ENCODE measurements at places on chromosomes 3 and 15.

- DNase-seq, result no peak
Observed at GRCh38 chr3:65785065-65785645, 253.6 kb downstream of the MAGI1 start.

DNA sequence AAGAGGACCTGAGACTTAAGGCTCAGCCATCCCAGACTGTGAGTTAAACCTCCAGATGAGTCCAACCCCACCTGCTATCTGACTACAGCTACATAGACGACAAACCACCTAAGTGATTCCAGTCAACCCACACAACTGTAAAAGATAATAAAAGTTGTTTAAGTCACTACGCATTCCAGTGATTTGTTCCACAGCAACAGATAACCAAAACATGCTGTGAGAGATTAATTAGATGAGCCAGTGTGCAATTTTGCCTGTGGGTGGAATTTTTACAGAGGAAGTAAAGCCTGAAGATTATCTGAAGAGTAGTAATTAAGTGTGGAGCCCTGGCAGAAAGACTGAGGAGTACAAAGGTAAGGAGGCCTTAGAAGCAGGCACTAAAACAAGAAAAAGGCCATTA is 5.4 kb downstream of the BTBD1 start:
- no peak for DNase-seq

- DNase-seq, result no peak
Observed at GRCh38 chr3:194321693-194322640, 29.2 kb downstream of the CPN2 start.

DNA sequence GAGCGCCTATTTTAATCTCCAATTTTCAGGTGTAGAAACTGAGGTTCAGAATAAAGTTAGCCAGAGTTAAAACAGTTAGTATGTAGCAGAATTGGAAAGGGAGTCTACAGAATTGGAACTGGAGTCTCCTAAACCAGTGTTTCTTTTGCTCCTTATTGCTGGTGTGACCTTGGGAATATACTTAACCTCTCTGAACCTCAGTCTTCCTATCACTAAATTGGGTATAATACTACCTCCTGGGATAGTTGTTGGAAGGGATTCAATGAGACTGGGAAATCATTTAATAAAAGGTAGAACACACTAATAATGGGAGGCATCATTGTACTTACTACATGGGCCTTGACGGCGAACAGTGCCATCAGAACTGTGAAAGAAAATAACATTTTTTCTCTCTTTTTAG is 55.1 kb downstream of the LPP start:
- no peak for DNase-seq

DNA sequence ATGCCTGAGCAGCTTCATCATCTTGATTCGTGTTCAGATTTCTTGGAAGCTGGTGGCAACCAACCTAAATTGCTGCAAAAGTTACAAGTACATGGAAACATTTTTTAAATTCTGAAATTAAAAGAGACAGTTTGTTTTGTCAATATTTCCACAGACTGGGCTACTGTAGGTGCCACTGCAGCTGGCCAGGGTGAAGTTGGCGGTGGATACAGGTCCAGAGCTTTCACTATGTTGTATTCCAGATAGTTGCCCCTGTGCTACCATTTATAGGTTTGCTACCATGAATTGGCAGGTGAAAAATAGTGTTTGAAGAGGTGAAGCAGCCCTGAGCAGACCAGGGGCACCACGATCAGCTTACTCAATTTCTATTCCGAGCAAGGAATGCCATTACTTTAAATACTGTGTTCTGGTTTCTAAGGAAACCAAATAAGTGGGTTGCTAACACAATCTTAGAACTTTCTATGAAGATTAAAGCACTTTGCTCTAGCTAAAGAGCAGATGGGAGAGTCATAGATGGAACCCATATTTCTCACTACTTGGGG is 21.2 kb upstream of the SHC4 start:
- no peak for DNase-seq

DNA sequence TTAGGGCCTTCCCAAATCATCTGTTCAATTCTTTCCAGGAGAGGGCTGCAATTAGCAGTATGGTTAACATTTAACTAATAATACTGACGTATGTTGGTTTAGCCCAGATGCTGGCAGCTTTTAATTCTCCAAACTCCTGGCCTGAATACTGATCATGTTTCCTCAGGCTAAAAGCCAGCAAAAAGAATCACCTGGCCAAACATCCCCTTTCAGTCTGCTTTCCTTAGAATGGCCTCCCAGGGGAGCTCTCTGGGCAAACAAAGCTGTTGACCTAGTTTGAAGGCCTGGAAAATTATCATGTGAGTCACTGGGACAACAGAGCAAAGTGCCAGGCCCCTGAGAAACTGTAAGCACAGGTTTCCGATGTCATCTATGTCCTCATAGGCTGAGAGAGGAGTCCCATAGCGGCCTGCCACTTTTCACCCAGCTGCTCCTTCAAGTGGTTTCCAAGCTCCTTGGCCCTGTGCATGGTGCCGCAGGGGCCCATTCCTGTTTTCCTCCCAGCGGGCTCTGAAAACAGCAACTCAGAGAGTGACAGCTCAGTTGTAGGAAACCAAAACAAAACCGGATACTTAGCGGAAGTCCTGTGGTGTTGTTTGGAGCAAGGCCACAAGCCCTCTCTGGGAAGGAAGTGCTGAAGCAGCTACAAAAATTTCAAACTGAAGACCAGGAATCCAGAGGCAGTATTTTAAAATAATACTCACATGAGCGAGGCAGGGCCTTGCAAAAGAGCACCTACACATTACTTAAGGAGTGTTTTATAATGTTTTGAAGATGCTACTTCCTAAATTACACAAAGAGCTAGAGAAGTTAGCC is 36.5 kb upstream of the RAB11A start:
- DNase-seq, result peak; percentile 86

GRCh38 chr15:56047354-56047753 is 53.9 kb upstream of the NEDD4 start:
- DNase-seq, result no peak

DNA sequence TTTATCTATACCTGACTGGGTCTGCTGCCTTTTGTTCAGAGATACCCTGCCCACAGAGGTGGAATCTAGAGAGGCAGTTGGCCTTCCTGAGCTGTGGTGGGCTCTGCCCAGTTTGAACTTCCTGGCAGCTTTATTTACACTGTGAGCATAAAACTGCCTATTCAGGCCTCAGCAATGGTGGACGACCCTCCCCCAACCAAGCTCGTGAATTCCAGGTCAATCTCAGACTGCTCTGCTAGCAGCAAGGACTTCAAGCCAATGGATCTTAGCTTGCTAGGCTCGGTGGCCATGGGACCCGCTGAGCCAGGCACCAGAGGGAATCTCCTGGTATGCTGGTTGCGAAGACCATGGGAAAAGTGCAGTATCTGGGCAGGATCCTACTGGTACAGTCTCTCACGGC is 270.2 kb downstream of the CADM2 start:
- DNase-seq, result no peak

DNA sequence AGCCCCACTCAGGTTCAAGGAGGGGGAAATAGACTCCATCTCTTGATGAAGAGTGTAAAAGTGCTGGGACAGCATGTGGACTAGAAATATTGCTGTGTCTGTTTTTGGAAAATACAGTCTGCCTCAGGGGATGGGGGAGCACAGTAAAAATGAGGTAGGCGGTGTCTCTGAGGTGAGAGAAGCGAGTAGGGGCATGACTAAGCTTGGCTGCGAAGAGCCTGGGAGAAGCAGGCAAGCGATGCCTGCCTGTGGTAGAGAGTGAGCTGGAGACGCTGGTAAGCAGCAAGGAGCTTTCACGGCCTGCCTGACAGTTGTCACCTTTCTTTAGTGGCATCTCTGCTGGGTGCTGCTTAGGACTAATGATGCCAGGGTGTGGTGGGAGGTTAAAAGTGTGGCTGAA is 49.0 kb upstream of the DCLK3 start:
- no peak for DNase-seq

- DNase-seq, result no peak
Observed at GRCh38 chr3:39410893-39411292, 4.4 kb downstream of the RPSA start.

DNA sequence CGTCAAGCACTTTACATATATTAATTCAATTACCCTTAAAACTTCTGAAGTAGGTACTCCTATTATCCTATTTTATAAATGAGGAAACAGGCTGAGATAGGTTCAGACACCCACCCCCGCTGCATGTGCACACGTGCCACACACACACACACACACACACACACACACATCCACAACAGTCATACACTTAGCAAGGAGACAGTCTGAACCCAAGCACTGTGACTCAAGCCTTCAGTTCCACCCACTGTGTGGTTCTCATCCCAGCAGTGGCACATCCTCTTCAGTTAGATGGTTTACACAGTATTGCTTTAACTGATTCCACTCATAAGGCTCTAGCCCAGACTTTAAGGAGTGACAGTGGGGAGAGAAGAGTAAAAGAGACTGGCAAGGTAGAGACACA is 91.1 kb upstream of the FGF7 start:
- DNase-seq, result no peak

DNA sequence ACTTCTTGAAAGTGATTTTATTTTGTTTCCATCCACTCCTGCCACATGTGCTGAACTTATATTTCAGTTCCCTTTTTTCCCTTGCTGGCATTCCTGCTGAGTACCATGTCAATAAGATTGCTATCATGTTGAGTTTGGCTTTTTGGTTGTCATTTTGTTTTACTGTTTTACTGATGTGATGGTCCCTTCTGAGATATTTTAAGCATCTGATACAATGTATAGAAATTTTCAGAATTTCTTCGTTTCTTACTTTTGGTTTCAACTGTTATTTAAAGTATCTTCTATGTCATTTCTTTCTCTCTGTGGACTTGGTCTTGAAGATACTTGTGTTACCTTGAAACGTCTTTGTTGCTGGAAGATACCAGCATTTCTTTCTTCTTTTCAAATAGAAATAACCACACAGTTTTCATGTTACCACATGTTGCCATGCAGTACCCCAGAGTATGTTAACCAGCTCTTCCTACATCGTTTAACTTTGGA is 14.1 kb downstream of the SIDT1 start:
- DNase-seq, result no peak

- no peak for DNase-seq
Observed at GRCh38 chr3:45923755-45924154, 19.5 kb upstream of the CXCR6 start.

GRCh38 chr3:30044515-30044914 is 561.9 kb upstream of the TGFBR2 start:
- DNase-seq, result no peak

Data from Right ventricle myocardium inferior (tissue), 1 donor.